Metanephros (tissue), 2 donors: ENCODE measurements at places on chromosomes 11 and 22. TPM values are rescaled to one million over a fixed set of nuclear protein-coding genes. Genes with fewer than 3 reads are reported as not detected.

FGF4 gene
- not detected for total RNA-seq

SEZ6L gene
- total RNA-seq = 0.53 TPM

SCGB1D2 gene
- total RNA-seq = not detected

C22orf15 gene
- 1.1 TPM for total RNA-seq

CLDN25 gene
- total RNA-seq = not detected

TRIM51 gene
- total RNA-seq = not detected

MS4A3 gene
- 8.8 TPM for total RNA-seq

CNTF gene
- 0.99 TPM for total RNA-seq

ANKRD13D gene
- 52.0 TPM for total RNA-seq

TRIM68 gene
- 13.7 TPM for total RNA-seq

ASCL2 gene
- total RNA-seq = 7.6 TPM

KREMEN1 gene
- total RNA-seq = 41.0 TPM

TCN1 gene
- total RNA-seq = 1.4 TPM

EMID1 gene
- total RNA-seq = 58.3 TPM

TSSK2 gene
- total RNA-seq = not detected

HOATZ gene
- not detected for total RNA-seq

PRR5L gene
- total RNA-seq = 30.7 TPM

TRIM6 gene
- 19.2 TPM for total RNA-seq

GAL3ST3 gene
- total RNA-seq = 12.8 TPM

MPPED2 gene
- 28.1 TPM for total RNA-seq
